ENCODE measurements at places on chromosomes 1 and 21. TPM values are rescaled to one million over a fixed set of nuclear protein-coding genes. Genes with fewer than 3 reads are reported as not detected.
A peak's percentile ranks its signal among the peaks of the same experiment; 100 is the strongest.

DNA sequence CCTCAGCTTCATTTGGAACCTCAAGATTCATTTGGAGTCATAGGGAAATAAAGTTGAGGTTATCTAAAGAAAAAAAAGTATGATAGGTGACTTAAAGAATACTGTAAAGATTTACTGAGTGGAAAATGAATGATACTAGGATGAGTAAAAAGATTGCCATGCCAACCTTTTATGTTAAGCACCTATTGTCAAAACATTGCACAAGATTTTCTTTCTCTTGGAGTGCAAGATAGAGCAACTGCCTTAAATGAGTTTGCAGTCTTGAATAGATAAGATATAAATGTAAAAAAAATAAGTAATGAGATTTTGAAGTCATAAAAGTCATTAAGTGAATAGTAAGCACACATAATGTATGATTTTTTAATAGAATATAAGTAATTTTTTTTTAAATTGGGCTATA lies 5.1 kb upstream of the ANGPTL1 start:
- no peak for DNase-seq

DNA sequence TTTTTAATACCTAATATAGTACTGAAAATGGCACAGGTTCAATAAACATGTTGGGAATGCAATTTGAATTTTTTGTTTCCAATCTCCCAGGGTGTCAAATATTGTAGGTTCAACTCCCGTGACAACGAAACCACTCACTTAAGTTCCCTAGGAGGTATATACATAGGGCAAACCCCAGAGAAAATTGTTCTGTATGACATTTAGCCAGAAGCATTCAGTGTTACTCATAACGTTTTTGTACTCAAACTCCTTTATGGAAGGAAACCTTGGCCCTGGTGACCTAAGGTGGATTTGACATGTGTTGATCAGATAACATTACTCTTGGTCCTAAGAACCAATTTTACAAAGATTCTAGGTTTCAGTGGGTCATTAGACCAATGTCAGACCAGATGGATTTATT lies 110.6 kb downstream of the USP25 start:
- no peak for DNase-seq

GRCh38 chr1:32925403-32926162 lies 24.4 kb upstream of the TMEM54 start:
- DNase-seq, result peak; percentile 56

DNA sequence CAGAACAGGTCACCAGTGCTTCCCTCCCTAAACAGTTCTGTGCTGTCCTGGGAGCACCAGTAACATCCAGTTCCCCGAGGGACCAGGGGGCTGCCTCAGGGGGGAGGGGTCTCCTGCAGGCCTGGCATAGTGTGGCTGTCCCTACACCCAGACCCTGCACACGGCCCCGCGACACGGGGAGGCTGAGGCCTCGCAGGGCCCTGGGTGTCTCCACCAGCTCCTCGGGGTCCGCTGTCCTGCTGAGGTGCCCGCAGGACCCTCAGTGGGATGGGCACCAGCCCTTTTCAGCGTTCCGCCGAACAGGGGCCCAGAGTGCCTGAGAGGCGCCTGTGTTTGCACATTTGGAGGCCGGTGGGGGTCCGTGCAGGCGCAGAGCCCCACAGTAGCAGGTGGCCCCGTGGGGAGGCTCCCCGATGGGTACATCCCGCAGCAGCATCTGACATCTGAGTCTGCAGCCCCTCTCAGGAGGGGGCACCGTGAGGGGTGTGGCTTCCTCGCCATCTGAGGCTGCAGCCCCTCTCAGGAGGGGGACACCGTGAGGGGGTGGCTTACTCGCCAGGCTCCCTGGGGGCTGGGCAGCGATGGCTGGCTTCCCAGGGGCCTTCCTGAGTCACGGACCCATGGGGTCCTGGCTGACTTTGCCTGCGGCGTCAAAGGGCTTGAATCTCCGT lies 18.5 kb upstream of the C1orf159 start:
- DNase-seq, result no peak

DNA sequence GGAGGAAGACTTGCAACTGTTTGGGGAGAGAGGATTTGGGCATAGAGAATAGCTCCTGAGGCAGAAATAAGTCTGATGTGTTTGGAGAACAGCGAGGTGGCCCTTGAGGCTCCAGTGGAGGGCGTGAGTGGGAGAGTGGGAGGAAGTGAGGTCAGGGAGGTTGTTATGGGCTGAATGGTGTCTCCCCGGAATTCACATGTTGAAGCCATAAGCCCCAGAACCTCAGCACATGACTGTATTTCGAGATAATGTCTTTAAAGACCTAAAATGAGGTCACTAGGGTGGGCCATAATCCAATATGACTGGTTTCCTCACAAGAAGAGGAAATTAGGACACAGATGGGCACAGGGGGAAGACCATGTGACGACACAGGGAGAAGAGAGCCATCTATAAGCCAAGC lies 17.9 kb upstream of the APP start:
- no peak for DNase-seq

DNA sequence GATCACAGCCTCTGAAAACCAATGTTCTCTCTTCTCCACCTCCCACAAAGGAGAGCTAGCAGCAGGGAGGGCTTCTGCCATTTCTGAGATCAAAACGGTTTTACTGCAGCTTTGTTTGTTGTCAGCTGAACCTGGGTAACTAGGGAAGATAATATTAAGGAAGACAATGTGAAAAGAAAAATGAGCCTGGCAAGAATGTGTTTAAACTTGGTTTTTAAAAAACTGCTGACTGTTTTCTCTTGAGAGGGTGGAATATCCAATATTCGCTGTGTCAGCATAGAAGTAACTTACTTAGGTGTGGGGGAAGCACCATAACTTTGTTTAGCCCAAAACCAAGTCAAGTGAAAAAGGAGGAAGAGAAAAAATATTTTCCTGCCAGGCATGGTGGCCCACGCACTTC lies 35.8 kb upstream of the TDRD10 start:
- DNase-seq, result no peak

DNA sequence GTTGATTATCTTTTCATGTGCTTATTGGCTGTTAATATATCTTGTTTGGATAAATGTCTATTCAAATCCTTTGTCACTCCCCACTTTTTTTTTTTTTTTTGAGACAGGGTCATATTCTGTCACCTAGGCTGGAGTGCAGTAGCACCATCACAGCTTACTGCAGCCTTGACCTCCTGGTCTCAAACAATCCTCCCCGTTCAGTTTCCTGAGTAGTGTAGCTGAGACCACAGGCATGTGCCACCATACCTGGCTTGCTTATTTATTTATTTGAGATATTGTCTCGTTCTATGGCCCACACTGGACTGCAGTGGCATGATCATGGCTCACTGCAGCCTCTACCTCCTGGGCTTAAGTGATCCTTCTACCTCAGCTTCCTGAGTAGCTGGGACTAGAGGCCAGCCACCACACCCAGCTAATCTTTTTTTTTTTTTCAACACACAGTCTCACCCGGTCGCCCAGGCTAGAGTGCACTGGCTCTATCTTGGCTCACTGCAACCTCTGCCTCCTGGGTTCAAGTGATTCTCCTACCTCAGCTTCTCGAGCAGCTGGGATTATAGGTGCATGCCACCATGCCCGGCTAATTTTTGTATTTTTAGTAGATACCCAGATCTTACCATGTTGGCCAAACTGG lies 13.9 kb upstream of the MYCL start:
- DNase-seq, result peak; percentile 49

GRCh38 chr1:153341431-153341934 lies 7.2 kb downstream of the PGLYRP4 start:
- DNase-seq, result no peak

GRCh38 chr1:223877804-223878203 lies 32.1 kb upstream of the TP53BP2 start:
- no peak for DNase-seq

- no peak for DNase-seq
Measured at GRCh38 chr1:187987236-187987776, 1158.6 kb downstream of the PLA2G4A start.

Gene CLIC4
- total RNA-seq, result 77.4 TPM

Gene LDLRAD2
- total RNA-seq, result not detected

Gene ZNF281
- 33.1 TPM for total RNA-seq

Measured in HepG2 (cell line).